CD8-positive, alpha-beta memory T cell (primary cell): ENCODE measurements at places on chromosomes 11 and 22. TPM values are rescaled to one million over a fixed set of nuclear protein-coding genes. Genes with fewer than 3 reads are reported as not detected.

TMPRSS5 gene
- 0.40 TPM for total RNA-seq

KMT5B gene
- total RNA-seq: 21.9 TPM

SLC25A18 gene
- total RNA-seq: not detected

CBLIF gene
- not detected for total RNA-seq

CBX7 gene
- 26.1 TPM for total RNA-seq

OSBP2 gene
- total RNA-seq: 0.74 TPM

NAALAD2 gene
- total RNA-seq: not detected

OR52I2 gene
- not detected for total RNA-seq

PRAME gene
- total RNA-seq: not detected

FOLH1 gene
- total RNA-seq: not detected

OR8G1 gene
- total RNA-seq: not detected

PEX26 gene
- total RNA-seq: 59.3 TPM

LYVE1 gene
- total RNA-seq: not detected

GRAP2 gene
- 53.2 TPM for total RNA-seq

CCDC73 gene
- not detected for total RNA-seq

KCNA4 gene
- total RNA-seq: not detected
